Gastroesophageal sphincter (tissue), 4 donors: ENCODE measurements at places on chromosomes 7 and 10. TPM values are rescaled to one million over a fixed set of nuclear protein-coding genes. Genes with fewer than 3 reads are reported as not detected.

GRCh38 chr7:108239501-108240225 is 109.5 kb upstream of the LAMB4 start:
- no peak for ATAC-seq

DNA sequence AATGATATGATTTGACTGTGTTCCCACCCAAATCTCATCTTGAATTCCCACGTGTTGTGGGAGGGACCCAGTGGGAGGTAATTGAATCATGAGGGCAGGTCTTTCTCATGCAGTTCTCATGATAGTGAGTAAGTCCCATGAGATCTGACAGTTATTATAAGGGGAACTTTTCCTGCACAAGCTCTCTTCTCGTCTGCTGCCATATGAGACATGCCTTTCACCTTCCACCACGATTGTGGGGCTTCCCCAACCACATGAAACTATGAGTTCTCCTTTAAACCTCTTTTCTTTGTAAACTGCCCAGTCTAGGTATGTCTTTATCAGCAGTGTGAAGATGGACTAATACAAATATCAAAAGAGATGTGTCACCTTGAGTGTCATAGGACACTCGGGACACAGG is 502.7 kb upstream of the PODXL start:
- no peak for ATAC-seq

DNA sequence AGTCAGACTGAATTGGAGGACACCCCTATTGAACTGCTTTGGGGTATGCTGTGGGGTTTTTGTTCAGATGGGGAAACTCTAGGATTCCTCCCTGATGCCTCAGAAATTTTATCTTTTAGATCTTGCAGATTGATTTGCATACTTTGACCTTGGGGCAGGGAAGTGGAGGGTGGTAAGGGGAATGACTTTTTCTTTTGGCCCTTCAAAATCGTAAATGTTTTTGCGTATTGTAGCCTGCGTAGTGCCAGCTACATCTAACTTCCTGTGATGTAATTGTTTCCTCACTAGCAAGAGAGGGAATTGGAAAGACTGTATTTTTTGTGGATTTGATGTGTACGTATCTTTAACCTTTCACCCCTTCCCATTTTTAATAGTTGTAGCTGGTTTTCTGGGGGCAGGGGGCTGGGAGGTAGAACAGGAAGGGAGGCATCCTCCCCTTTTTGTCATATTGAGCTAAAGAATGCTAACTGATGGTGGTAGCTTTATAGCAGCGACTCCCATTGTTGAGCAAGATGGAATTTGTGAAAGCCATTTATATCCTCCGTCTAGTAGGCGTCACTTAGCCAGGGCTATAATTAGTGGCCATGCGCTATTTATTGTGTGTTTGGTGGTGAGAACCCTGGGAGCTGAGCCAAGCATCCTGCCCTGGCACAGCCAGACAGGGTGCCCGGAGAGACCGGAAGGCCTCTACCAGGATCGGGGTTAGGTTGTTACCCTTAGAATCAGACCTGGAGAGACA is 11.3 kb downstream of the DUSP5 start:
- ATAC-seq = no peak

DNA sequence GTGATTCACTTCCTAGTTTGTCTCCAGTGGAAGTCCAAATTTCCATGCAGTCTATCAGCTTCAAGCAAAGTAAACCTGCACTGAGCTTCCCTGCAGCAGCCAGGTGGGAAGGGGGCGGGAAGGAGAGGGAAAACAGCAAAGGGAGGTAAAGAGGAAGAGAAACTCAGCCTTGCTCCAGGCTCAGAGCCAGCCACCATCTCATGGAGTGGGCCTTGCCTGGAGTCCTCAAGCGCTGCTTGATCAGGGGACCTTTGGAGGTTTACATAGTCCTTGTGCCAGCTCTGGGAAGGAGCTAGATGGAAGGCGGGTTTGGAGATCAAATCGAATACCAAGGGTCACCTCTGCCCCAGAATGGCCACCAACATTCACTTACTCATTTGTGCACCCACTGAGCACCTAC is 7.4 kb downstream of the CRTAC1 start:
- no peak for ATAC-seq

GRCh38 chr7:143069912-143070500 is 17.9 kb downstream of the OR6V1 start:
- no peak for ATAC-seq

The CEP55 gene
- 0.13 TPM for total RNA-seq

The MRLN gene
- total RNA-seq = not detected

The CC2D2B gene
- total RNA-seq = 5.0 TPM

The BLNK gene
- total RNA-seq = 2.4 TPM
